ENCODE measurements at places on chromosomes 5 and 9.

DNA sequence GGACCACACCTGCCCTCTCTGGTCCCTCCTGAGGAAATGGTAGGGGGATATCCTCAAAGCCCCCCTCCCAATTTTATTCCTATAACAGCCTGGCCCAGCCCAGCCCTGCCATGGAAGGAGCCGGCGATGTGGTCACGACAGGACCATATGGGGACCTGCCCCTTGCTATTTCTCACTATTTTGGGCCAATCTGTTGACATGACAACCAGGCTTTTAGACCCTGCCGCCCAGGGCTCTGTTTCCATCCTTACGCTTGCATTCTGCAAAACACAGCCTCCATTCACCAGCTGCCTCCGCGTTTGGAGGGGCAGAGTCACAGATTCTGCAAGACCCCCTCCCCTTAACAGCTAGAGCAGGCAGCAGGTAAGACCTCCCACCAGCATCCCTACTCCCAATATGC is 112.2 kb downstream of the GABBR2 start:
- no peak for DNase-seq

DNA sequence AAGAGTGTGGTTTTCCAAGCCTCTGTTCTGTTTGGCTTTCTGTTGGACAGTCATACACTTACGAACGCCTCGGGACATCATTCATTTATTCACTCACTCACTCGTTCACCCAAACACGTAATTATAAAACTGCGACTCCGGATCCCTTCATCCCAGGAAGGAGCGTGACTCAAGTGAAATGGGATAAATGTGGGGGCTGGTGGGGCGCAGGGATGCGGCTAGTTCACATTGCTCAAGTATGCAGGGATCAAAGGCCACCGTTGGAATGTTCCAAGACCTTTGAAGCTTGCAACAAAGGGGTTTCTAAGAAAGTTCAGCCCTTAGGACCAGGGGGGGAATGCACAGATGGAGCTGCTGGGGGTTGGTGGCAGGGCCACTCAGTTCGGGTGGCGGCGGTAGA is 64.2 kb downstream of the CFAP77 start:
- no peak for DNase-seq

- no peak for DNase-seq
These were observed 37.9 kb downstream of the GAS1 start for GRCh38 chr9:86909388-86909787.

DNA sequence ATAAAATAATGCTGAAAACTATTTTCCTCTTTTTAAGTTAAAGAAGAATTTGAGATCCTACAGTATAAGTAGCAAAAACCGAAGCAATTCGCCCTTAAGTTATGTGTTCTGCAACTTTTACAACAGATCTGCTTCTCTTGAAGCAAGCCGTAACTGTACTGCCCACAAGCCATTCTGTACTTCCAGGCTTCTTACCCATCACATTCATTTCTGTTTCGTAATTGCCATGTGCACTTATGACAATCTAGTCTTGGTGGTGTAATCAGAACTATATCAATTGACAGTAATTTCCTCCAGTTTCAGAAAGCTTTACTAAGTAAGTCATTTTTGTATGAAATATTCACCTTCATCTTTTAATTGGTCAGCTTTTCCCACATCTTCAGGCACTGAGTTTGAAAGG is 13.8 kb downstream of the SGTB start:
- DNase-seq: no peak

DNA sequence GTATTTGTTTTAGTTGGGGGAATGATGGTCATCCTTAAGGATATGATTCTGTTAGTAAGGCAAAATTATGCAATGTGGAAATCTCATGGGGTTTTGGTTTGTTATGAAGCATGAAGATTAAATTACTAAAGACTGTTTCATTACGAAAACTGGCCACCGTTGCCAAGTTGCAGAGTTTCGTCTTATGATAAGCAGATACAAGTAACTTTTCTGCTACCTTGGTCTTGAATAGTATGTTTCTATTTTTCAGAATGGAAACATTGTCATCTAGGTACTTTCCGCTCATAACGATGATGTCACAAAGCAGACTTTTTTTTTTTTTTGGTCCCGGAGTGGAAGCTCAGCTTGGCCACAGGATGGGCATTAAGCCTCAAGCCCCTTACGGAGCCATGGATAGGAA is 4.2 kb downstream of the CCNI2 start:
- DNase-seq: peak; percentile 49

- DNase-seq: no peak
These were observed 35.5 kb downstream of the NKD2 start for GRCh38 chr5:1044117-1044516.

GRCh38 chr5:8907168-8907868 is 638.6 kb downstream of the SEMA5A start:
- no peak for DNase-seq

DNA sequence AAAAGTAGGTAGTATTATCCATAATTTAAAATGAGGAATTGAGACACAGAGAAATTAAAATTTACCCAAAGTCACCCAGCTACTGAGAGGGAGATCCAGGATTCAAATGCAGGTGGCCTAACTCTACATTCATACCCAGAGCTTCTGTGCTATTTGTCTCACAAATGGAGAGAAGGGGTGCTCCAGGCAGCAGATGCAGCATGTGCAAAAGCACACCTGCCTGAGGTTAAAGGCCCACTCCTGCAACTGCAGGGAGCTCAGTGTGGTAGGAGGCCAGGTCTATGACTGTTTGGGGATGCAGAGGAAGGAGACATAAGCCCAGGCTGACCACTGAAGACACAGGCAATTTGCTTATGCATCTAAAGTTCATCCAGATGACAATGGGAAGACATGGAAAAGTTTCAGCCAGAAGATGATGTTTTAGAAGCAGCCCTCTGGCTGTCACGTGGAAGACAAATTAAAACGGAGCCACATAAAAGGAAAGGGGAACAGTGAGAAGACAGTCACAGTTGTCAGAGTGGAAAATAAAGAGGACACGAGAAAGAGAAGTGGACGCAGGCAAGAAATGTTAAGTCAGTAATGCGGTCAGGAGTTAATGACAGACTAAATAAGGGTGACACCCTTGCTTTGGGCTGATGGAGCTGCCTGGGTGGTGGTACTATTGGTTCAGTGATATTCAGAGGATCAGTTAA is 214.7 kb downstream of the EBF1 start:
- no peak for DNase-seq

- no peak for DNase-seq
These were observed 23.7 kb downstream of the NIPBL start for GRCh38 chr5:36900283-36900682.

DNA sequence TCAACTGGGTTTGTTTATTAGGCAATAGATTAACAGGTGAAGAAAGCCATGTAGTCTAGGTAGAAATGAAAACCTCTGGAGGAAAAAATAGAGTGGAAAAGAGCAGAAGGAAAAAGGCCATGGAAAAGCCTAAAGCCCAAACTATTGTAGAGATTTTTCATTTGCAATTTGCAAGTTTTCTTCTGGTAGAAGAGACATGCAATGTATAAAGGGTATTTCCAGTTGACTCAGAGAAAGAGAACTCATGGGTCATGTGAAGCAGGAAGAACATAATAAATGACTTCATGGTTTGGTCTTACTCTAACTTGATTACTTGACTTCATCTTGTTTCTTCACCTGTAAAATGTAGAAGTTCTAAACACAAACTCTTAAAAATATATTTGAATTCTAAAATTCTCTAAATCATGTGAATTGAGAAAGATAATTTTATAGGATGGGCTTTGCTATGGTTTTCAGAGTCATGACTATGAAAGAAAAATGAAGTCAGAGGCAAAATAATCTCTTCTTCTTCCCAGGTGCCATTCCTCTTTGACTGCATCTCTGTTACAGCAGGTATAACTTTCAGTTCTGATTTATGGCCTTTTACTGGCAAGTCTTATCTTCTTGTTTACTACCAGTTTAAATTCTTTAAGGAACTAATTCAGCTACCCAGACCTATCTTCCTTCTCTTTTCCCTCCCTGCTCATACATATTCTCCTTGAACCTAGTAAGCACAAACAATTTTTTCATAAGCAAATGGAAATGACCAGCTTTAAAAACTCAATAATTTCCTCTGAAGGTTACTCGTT is 47.7 kb upstream of the TMC1 start:
- DNase-seq: no peak

DNA sequence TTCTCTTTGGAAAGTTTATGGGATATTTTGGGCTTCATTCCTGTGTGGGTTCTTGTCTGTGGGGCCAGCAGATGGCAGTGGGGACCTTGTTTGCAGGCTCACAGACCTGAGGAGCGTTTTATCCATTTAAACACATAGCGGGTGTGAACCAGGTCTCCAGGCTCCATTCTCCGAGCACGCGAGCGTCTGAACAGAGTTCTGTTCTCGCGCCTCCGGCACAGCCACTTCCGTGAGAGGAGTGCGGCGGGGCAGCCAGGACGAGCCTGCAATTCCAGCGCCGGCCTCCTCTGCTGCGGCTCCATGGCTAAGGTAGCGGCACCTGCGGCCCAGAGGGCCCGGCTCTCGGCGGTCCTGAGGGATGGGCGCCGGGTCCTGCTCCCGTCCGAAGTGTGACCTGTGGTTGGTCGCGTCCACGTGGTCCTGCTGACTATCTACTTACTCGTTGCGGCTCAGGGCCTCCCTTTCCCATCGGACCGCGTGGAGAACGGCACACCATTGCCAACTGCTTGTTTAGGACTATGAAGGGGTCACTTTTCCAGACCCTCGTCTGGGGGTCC is 7.3 kb downstream of the NRARP start:
- no peak for DNase-seq

DNA sequence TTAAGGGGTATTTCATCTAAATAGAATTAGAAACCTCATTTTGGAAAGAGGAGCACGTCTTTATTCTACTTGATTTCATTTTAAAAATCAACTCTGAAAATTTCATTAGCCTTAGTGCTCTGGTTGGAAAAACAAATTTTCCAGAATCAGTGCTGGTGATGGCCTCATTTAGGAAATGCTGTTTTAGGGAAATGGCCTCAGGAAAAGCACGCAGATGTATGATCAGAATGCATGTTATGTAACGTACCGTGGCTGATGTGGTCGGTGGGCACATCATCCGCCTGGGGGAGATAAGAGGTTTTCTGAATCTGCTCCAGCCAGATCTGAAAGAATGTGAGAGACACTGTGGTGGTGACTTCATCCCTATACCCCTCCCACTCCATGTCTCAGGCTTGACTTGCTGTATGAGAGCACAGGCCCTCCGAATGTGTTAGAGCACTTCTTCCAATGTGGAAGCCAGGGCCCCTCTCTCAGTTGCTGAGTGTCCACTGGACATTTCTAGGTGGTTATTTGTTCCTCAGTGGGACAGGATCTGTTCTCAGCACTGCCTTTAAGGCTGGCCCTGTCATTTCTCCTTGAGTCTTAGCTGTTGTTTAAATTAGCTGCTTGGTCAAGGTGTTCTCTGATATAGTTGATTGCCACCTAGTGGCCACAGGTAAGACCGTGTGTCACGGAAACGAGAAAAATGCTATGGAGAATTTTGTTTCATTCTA is 96.5 kb downstream of the ARHGAP26 start:
- peak; percentile 34 for DNase-seq

- peak; percentile 85 for DNase-seq
These were observed 809 bp downstream of the HNRNPAB start for GRCh38 chr5:178204935-178205748.

- no peak for DNase-seq
These were observed 454.1 kb downstream of the ARHGEF28 start for GRCh38 chr5:74079971-74080556.

DNA sequence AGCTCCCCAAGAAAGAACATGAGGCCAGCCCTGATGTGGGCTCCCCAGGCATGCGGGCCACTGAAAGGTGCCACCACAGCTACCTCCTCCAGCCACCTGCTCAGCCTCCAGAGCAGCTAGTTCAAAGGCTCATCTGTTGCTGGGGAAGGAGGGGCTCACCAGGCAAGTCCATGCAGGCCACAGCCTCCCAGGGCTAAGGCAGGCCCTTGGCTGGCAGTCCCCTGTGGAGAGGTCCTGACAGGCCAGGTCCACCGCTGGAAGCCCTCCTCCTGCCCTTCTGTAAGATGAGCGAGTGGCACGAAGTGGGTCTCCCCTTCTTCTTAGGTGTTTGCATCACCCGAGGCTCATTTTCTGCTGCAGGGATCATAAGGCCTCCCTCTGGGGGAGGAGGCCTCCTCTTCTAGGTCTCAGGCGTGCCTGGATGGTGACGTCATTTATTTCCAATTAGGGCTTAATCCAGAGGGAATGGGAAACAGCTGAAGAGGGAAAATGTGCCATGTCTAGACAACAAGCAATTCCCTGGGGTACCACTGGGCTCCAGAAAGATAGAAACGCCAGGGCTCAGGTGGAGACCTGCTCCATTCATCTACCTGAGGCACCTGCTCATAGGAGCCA is 91.6 kb downstream of the CFAP90 start:
- DNase-seq: no peak

- no peak for DNase-seq
These were observed 56.7 kb downstream of the ARHGAP26 start for GRCh38 chr5:142826741-142827492.

GRCh38 chr5:163401271-163401670 is 36.1 kb upstream of the CCNG1 start:
- DNase-seq: no peak

DNA sequence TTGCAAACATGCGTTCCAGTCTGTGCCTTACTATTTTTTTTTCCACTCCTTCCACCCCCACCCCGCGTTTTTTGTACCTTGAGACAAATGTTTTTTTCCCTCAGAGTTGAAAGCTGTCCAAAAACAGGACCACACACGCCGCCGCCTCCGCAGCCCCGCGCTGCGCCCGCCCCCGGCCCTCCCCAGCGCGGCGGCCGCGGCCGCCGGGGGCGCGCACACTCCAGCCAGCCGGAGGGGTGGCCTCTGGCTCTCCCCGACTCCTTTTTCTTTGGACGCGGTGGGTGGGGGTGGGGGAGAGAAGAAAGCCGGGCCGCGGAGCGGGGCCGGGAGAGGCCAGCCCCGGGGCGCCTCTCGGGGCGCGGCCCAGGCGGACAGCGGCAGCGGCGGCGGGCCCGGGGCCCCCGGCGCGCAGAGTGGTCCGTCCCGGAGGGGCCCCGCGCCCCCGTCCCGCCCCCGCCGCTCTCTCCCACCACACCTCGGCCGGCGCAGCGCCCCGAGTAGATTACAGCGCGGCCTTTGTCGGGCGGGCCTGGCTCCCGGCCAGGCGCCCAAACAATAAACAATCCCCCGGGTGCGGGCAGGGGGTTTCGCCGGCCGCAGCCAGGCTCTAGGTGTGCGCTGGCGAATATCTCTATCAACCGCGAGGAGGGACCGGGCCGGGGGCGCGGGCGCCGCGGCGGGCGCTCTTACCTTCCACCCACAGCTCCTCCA is 10.9 kb downstream of the PTCH1 start:
- DNase-seq: no peak

GRCh38 chr5:107935645-107936044 is 264.9 kb upstream of the EFNA5 start:
- DNase-seq: no peak

- no peak for DNase-seq
These were observed 50.5 kb upstream of the MAMDC2 start for GRCh38 chr9:69993110-69993509.

- no peak for DNase-seq
These were observed 408.0 kb upstream of the SLC30A5 start for GRCh38 chr5:68685863-68686262.

All from stimulated activated CD4-positive, alpha-beta T cell treated with anti-CD3 and anti-CD28 coated beads, Interleukin-2, amount 100 ng/mL, for 24 hours (primary cell).